ENCODE measurements at places on chromosomes 11 and 22.

- no peak for DNase-seq
Measured at GRCh38 chr11:12889243-12889642, 119.9 kb upstream of the RASSF10 start.

- peak; percentile 81 for DNase-seq
Measured at GRCh38 chr22:45268167-45268957, 16.4 kb upstream of the UPK3A start.

DNA sequence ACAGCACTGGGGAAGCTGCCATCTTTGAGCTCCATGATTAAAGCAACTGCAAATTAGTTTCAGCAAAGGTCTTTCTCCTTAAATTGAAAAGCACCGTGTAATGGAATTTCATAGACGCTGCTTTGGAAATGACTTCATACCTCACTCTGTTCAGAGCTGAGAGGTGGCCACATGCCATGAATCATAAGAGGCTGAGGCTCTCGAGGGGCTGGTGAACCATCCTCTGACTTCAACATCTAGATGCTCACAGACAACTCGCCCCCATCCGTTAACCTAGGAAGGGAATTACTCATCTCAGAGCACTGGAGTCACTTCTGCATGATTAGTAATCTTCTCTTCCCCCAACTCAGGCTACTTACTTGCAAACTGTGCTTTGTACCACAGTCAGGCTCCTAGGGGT lies 122.3 kb downstream of the RCN1 start:
- DNase-seq: no peak

- DNase-seq: no peak
Measured at GRCh38 chr11:33389635-33390034, 132.5 kb downstream of the HIPK3 start.

- DNase-seq: no peak
Measured at GRCh38 chr11:31248768-31249167, 120.8 kb downstream of the DCDC1 start.

- DNase-seq: no peak
Measured at GRCh38 chr22:40314041-40314440, 32.3 kb upstream of the ADSL start.

DNA sequence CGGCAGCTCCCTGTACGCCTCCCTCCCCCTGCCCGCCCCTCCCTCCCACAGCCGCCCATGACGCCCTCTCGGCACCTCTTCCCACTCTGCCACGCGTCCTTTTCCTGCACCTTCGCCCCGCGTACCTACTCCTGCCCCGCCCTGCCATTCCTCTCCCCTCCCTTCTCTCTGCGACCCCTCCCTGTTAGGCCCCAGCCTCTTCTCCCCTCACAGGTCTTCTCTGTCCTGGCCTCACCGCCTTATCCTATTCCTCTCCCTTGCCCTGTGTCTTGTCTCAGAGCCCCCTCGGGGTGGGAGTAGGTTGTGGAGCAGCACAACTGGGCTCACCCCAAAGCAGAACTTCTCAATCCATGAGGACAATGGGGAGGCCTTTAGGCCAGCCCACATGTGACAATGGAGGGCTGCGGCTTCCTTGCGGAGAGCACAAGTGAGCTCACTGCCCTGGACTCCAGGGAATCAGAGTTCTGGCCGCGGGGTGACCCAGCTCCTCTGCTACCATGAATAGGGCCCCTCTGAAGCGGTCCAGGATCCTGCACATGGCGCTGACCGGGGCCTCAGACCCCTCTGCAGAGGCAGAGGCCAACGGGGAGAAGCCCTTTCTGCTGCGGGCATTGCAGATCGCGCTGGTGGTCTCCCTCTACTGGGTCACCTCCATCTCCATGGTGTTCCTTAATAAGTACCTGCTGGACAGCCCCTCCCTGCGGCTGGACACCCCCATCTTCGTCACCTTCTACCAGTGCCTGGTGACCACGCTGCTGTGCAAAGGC lies 539 bp downstream of the SLC35C1 start:
- peak; percentile 26 for DNase-seq

GRCh38 chr11:70483917-70484316 lies 85.6 kb downstream of the CTTN start:
- DNase-seq: no peak

DNA sequence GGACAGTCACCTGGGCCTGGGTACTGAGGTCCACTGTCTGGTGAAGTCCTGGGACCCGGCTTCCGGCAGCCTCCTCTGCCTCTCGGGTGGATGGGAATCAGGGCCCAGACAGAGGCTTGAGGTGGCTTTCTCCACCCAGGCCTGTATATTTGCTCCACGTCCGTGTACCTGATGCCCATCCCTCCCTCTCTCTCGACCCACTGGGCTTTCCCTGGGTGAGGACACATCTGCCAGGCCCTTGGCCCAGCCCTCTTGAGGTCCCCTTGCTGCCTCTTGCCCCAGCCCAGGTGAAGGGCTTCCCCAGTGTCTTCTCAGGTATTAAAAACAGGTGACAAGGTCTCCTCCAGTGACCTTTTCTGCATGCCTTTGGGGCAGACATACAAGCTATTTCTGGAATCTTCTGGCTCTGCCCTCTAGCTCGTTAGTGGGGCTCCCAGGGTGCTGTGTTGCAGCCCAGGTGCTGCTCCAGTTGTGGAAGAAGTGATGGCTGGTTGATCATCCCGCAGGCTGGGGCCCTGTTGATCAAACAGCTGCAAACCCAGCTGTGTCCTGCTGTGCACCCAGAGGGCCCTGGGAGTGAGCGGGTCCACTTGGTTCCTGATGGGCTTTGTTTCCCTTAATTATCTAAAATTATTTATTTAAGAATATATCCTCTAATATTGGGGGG lies 25.5 kb upstream of the ACR start:
- no peak for DNase-seq

GRCh38 chr11:79413268-79413667 lies 27.6 kb downstream of the TENM4 start:
- DNase-seq: no peak

DNA sequence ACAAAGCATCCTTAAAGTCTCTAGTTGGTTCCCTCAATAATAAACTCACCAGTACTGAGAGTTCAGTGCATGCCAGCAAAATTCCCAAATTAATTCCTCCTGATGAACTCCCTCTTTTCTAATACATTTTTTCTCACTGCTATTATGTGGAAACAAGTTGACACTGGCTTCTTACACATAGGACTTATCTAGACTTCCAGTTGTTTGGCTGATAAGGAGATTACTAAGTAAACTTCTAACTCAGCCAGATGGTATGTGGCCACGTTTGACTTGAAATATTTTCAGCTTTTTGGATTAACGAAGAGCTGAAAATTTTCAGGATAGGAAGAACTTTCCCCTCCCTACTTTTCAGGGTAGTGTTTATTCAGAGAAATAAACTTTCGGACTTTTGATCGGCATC lies 1154.2 kb upstream of the TENM4 start:
- DNase-seq: no peak

DNA sequence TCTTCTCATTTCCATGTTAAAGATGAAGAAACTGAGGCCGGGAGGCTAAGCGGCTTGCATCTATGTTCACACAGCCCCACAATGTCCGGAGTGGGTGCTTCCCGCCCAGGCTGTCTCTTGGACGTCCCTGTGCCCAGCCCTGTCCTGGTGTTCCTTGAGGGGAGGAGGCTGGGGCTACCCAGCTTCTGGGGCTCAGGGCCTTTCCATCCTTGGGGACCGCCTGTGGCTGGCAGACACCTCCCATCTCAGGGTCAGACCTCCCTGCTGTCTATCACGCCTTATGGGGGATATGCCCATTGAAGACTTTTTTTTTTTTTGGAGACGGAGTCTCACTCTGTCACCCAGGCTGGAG lies 95.5 kb downstream of the WNT7B start:
- no peak for DNase-seq

- DNase-seq: no peak
Measured at GRCh38 chr22:22670076-22670795, 25.8 kb downstream of the GGTLC2 start.

DNA sequence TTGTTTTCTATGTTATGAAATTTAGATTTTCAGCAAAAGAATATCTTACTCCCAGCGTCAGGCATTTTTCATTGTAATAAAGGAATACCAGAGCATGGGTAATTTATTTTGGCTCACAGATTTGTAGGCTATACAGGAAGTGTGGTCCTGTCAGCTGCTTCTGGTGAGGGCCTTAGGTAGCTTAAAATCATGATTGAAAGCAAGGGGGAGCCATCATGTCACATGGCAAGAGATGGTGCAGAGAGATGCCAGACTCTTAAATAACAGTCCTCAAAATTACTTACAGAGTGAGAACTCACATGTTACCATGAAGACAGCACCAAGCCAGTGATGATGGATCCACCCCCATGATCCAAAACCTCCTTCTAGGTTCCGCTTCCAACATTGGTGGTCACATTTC lies 825.0 kb upstream of the CHORDC1 start:
- no peak for DNase-seq

- DNase-seq: no peak
Measured at GRCh38 chr11:31441296-31441695, 68.1 kb downstream of the IMMP1L start.

DNA sequence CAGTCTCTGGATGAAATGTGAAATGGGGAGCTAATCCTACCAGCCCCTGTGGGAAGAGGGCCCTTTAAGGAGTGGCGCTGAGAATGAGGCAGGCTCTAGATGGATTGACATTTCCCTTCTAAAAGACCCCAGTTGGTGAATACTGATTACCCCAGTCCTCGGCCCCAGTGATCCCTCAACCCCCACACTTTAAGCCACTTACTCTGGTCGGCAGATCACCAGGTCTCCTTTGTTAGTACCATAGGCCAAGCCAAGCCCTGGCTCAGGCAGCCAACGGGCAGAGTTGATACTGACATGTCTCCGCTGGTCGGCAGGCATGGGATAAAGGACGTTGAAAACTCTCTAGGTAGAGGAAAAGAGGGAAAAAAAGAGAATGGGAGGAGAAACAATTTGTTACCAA lies 26.1 kb upstream of the CHRM4 start:
- DNase-seq: no peak

- DNase-seq: no peak
Measured at GRCh38 chr11:118625976-118626375, 18.6 kb downstream of the PHLDB1 start.

DNA sequence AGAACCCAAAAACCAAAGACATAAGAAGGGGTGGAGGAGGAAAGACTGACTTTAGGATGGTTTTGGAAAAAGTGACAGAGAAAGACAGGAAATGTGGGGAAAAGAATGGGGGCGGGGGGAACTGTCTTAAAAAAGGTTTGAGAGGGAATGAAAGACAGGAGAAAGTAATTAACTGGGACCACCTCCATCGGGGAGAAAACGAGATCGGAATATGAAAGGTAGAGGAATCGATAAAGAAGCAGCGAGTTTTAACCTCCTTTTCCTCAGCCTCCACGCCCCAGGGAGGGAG lies 524 bp downstream of the MTMR2 start:
- no peak for DNase-seq

- peak; percentile 35 for DNase-seq
Measured at GRCh38 chr22:19576460-19577421, 52.5 kb upstream of the CLDN5 start.

DNA sequence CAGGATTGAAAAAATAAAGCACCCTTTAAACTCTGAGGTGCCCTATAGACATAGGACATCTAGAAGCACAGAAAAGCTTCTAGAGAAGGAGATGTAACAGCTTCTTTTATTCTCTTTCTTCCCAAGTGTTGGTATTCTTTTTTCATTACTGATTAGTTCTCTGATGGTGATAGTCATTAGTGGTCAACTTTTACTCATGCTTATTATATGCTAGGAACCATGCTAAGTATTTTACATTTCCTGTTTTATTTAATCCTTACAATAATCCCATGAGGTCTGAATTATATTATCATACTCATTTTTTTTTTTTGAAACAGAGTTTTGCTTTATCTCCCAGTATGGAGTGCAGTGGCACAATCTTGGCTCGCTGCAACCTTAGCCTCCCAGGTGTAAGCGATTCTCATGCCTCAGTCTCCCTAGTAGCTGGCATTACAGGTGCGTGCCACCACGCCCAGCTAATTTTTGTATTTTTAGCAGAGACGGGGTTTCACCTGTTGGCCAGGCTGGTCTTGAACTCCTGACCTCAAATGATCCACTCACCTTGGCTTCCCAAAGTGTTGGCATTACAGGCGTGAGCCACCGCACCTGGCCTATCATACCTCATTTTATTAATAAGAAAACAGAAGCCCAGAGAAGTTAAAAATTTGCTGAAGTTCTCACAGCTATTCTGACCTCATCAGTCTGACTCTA lies 3.0 kb downstream of the C11orf52 start:
- DNase-seq: no peak

GRCh38 chr11:4826425-4826824 lies 5.3 kb downstream of the OR51F2 start:
- DNase-seq: no peak

GRCh38 chr11:31824332-31824878 lies 13.3 kb upstream of the PAX6 start:
- DNase-seq: no peak

GRCh38 chr11:121439337-121439736 lies 12.8 kb upstream of the SORL1 start:
- no peak for DNase-seq

GRCh38 chr22:20464096-20464614 lies 26.5 kb upstream of the SCARF2 start:
- DNase-seq: no peak

DNA sequence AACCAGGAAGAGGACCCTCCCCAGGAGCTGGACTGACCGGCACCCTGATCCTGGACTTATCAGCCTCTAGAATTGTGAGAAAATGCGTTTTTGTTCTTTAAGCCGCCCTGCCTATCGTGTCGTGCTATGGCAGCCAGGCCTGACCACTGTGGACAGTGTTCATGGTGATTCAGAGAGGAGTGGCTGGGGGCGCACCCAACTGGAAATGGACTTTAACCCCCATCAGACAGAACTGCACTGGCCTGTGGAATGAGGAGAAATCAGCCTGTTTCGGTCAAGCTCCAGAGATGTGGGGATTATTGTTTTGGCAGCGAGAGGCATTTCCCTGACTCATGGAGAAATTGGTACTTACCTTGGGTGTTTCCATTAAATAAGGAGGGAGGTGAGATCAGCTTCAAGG lies 1437.8 kb downstream of the BRD1 start:
- no peak for DNase-seq

DNA sequence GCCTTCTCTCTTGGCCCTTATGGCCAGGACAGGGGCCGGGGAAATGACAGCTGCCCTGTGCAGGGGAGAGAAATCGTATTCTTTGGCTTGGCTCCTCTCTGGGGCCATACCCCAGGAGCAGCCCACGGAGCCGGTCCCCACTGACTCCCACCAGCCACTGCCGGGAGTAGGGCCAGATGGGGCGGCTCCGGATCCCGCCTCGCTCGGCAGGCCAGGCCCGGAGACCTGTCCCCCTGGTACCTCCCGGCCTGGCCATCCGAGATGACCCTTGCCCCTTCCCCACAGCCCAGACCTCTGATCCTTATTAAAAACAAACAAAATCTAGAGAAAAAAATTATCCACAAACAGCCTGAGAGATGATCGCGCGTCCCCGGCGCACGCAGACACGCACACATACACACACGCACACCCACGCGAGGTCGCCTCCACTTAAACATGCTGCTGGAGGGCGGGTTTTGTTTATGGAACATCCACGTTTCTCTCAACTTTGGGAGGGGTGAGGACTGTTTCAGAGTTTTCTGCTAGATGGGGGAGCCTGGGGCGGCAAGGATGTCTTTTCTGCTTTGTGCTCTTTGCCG lies 59.1 kb downstream of the IGLL1 start:
- no peak for DNase-seq

GRCh38 chr11:129251067-129251466 lies 58.9 kb upstream of the ARHGAP32 start:
- DNase-seq: no peak

GRCh38 chr11:75743711-75744563 lies 24.6 kb upstream of the DGAT2 start:
- no peak for DNase-seq

GRCh38 chr11:116700586-116701220 lies 72.1 kb downstream of the BUD13 start:
- DNase-seq: no peak

- DNase-seq: no peak
Measured at GRCh38 chr22:30902496-30903357, 65.8 kb downstream of the MORC2 start.

Measured in HAP-1 (cell line).